Right lobe of liver (tissue), 6 donors: ENCODE measurements at places on chromosomes 4 and X. TPM values are rescaled to one million over a fixed set of nuclear protein-coding genes. Genes with fewer than 3 reads are reported as not detected.

Gene GYPA
- 1.4 TPM for total RNA-seq

Gene RPL34
- total RNA-seq: 389 TPM

Gene TBC1D9
- 7.1 TPM for total RNA-seq

Gene FNIP2
- 36.7 TPM for total RNA-seq

Gene IGBP1
- 12.4 TPM for total RNA-seq

Gene GPRASP2
- 6.5 TPM for total RNA-seq

Gene PLAC1
- total RNA-seq: not detected

Gene FOXR2
- not detected for total RNA-seq

Gene MTHFD2L
- 22.4 TPM for total RNA-seq

Gene INTU
- total RNA-seq: 1.4 TPM

Gene ADGRG4
- not detected for total RNA-seq

Gene EDNRA
- 0.61 TPM for total RNA-seq

Gene CISD2
- 29.8 TPM for total RNA-seq

Gene CLIC2
- total RNA-seq: 1.5 TPM

Gene PRR32
- total RNA-seq: not detected

Gene APLN
- 1.2 TPM for total RNA-seq

Gene GABRA4
- not detected for total RNA-seq

Gene RIPPLY1
- total RNA-seq: 1.1 TPM

Gene ADRA2C
- total RNA-seq: 0.65 TPM

Gene CYP2U1
- 5.3 TPM for total RNA-seq
